ENCODE measurements at places on chromosomes 1 and 21.

- DNase-seq = no peak
These were observed 25.8 kb upstream of the LHX4 start for GRCh38 chr1:180204231-180204630.

DNA sequence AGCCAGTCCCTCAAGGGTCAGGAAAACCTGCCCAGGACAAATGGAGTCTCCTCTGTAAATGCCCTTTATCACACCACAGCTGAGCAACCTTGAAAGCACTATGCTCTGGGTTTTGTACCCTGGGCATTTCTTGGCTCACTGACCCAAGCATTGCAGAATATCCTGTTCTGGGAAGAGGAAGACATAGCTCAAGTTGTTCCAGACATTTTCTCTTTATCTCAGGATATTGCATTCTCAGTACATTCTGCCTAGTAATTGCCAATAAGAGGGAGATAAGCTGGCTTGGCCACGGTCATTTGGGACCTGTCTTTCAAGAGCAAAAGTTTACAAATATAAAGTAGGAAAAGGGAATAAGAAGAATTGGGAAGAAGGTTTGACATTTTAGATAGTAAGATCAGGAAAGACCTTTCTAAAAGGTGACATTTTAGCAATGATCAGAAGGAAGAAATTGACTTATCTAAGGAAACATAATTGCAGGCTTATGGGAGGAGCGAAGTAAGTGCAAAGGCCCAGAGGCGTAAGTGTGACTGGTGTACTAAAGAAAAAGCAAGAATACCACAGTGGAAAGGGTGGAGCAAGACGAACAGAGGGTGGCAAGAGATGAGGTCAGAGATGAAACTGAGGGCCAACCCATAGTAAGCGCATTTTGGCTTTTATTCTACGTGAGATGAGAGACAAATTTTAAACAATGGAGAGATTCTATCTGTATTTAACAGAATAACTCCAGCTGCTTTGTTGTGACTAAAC lies 394.0 kb upstream of the CXADR start:
- DNase-seq = no peak

DNA sequence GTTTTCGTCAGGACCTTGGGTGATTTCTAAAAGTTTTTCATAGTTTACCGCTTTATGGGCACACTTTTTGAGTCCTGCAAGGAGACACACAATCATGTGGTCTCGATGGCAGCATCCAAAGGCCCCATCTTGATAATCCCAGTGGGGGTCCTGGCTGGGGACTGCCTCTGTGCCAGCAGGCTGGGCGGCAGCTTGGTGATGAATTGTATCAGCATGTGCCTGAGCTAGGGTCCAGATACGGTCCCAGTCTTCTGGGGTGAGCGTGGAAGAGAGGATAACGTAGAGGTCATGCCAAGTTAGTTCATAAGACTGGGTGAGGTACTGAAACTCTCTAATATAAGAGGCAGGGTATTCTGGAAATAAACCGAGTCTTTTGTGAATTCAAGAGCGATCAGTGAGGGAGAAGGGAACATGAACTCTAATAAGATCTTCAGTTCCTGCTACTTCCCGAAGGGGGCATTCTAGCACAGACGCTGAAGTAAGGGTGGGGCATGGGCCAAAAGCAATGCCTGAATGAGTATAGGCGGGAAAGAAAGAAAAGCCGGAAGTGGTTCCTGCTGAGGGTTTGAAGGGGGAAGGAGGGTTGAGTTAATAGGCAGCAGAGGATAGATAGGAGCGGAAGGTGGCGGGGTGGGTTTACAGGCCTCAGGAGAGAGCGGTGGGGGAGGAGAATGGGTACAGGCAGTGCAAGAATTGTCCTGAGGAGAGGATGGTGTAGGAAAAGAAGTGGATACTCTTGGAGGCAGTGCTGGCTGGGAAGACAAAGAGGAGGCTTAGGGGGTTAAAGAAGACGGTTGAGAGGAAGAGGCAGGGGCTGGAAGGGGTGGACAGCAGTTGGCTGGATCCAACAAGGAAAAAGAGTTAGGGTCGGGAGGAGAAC lies 1.6 kb downstream of the ERVH48-1 start:
- peak; percentile 89 for DNase-seq

GRCh38 chr1:38990386-38990737 lies 714 bp upstream of the AKIRIN1 start:
- peak; percentile 58 for DNase-seq

- DNase-seq = no peak
These were observed 17.2 kb downstream of the ATP1A1 start for GRCh38 chr1:116390195-116390594.

DNA sequence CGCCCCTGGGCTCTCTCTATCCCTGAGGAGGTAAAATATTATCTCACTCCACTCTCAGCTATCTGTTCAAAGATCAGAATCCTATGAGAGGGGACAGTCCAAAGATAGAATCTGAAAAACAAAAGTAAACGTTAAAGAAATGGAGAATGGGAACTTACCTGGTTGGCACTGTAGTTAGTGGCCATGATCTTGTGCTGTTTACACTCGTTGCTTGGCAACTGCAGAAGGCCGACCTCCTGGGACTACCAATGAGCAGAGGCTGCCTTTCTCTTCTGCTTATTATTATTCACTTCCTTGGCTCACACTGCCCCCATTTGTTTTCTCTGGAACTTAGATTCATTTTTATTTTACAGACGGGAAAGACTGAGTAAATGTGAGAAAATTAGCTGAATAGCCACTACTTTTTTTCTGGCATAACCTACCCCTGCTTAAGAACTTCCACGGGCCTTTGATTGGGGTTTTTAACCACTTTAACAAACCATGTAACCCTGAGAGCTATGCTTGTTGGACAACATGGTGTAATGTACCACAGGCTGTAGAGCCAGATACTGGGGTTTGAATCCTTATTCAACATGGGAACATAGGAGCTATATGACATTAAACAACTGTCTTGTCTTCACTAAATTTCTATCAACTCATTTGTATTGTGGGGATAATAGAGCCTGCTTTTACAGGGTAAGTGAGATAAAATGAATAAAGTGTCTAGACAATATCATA lies at the start of gene CFAP126:
TSS of gene CFAP126 (minus strand) at position 193 of the 717 bp plus-strand sequence. CDS start at position 185, 8 bp downstream.
- peak; percentile 78 for DNase-seq

DNA sequence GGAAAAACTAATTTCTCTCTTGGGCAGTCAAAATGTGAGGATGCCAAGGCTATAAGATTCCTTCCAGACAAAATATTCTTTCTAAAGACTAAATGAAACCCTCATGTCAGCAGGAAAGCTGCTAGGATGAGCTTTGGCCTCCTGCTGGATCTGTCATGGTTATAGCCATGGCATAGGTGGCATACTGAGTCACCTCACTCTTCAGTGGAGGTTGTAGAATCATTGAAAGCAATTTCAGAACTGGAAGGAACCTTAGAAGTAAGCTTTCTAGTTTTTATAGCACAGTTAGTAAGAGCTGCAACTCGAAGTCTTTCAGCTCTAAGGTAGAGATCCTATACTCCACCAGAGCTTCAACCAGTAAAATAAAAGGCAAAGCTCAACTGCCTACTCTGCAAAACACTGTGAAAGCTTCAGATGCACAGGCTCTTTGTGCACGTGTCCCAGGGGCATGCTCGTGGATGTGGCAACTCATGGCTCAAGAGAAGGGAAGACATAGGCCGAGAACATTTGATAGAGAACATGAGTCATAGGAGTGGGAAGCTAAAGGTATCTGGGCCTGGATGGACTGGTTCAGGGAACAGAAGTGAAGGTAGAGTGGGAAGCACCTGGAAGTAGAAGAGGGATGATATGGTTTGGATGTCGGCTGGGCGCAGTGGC lies 5.8 kb downstream of the AVPR1B start:
- DNase-seq = no peak

- no peak for DNase-seq
These were observed 110.7 kb upstream of the OLFM3 start for GRCh38 chr1:102107441-102107840.

- no peak for DNase-seq
These were observed 18.4 kb upstream of the DNASE2B start for GRCh38 chr1:84379917-84380180.

GRCh38 chr1:1432274-1432950 lies 3.1 kb upstream of the VWA1 start:
- peak; percentile 85 for DNase-seq

All from NCI-H2171 treated with DMSO at 0.1 percent for 48 hours (cell line).